ENCODE measurements at places on chromosomes 6 and 20.

- no peak for DNase-seq
These were observed 25.7 kb downstream of the KCNG1 start for GRCh38 chr20:50996901-50997865.

DNA sequence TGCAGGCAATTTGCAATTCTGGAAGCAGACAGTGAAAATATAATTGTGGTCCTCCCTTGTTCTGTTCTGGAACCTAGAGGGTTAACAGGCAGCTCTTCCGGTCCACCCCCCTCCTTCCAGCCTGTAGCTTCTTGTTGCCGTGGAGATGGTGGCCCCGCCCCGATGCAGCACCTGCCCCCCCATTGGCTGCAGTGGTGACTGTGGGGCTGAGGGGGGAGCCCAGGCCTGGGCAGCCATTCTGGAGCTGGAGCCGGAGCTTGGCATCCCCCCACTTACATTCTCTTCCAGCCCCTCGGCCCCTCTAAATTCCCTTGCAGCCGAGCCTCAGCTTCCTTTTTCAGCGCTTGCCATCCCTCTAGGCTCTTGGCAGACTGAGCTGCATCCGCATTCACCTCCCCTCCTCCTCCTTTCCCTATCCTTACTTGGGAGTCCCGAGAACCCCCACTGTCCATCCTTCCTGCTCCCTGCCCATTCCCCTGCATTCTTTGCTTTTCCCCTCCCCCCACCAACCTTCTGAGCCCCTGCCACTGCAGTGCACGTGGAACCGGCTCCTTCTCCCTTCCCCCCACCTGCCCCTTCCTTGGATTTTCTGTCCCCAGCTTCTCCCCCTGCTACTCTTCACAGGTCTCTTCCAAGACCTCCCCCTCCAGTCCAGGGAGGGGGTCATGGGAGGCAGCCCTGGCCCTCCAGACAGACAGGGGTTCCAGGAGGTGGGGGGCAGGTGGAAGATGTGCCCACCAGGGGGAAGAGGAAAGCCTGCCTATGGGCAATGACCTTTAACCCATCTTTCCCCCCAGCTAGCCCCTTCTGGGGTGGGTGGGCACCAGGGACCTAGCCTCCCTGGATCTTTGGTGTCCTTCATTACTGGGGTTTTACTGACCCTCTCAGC, 11.4 kb downstream of the SYNGAP1 start:
- DNase-seq = peak; percentile 92

DNA sequence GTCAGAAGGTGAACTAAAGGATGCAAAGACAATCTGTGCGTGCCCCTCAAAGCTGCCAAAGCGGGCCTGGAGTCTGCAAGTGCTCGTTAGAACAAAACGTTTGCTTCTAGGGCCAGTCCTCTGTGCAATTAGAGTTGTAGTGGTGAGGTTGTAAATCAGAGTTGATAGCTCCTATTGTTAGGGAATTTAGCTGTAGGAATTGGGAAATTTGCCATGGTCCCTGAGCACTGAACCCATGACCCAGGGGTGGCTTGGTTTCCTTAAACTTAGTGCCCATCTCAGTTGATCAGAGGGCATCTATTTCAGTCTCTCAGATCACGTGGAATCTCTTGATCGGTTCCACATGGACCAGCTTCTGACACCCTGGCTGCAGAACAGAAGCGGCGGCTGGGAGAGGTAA, 18.8 kb upstream of the RPS6KA2 start:
- no peak for DNase-seq

DNA sequence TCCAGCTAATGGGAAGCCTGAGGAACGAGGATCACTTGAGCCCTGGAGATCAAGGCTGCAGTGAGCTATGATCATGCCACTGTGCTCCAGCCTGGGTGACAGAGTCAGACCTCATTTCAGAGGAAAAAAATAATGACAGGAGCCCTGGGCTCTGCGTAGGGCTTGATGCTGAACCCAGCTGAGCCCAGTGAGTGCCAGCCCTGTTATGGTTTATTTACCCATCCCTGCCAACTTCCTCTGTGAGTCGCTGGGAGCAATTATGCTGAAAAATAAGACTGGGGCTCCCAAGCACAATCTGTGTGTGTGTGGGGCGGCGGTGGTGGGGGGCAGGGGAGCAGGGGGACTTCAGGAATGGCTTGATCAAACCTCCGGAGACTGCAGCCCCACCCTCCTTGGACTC, 75.9 kb upstream of the PMEPA1 start:
- DNase-seq = no peak

GRCh38 chr20:32350421-32350820, 7.7 kb upstream of the ASXL1 start:
- DNase-seq = no peak

Data from kidney (tissue), 22 donors.